GM04503 (cell line): ENCODE measurements at places on chromosomes 7 and 10.

DNA sequence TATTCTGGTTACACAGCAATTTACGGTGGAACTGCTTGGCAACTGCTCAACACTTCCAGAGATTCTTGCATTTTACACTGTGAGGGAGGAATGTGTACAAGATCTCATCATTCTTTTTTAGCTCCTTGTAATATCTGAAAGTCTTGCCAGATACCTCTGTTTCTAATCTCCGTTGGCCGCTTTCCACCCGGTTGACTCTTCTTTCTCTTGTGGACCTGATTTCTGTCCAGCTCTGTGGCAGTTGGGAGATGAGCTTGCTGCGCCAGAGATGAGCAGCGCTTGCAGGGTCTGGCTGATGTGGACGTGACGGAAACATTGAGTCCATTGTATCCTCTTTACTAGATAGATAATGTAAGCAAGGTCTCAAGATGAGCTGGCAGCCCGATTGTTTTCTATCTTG lies 27.6 kb downstream of the SPAG6 start:
- no peak for DNase-seq

DNA sequence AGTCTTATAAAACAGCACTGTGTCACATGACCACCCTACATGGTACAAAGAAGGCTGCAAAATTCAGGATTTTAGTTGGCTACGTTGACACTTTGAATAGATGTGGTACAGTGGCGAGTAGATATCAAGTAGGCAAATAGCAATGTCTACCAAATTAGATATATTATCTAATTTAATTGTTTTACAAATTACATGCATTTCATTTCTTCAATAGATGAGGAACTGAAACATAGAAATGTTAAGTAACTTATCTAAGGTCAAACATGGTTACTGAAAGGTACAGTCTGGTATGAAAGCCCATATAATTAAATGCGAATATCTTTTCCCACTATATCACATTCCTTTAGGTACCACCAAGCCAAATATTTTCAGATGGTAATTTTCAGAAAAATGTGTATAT lies 972.2 kb downstream of the NRG3 start:
- no peak for DNase-seq

DNA sequence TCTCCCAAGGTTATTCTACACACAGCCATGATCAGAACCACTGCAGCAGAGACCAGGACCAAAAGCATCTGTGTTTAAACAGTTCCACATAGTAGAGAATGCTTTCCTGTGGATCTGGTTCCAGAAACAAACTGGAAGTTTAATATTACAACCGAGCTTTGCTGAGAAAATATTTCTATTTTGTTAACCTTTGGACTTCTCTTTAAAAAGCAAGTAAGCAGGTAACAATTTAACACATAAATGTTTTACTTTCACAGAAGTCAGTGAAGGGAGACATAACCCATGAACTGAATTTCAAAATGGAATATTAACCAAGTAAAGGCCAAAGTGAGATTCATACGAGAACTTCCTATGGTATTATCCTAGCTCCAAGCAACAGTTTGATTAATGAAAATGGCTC lies 98.6 kb upstream of the PHYHIPL start:
- DNase-seq = no peak

DNA sequence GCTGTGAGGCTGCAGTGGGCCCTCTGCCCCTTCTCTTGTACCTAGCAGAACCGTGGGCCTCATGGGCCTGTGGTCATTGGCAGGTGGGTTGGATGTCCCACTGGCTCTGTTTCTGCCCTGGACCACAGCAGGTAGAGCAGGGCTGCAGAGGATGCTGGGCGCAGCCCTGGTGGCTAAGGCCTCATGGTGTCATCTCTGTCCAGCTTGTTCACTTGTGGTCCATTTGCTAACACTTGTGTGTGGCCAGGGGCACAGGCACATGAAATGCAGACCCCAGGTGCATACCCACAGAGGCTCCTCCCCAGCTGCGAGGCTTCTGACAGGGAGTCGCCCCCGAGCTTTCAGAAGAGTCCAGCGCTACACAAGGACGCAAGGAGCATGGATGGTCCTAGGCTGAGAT lies 22.4 kb upstream of the TBRG4 start:
- no peak for DNase-seq

DNA sequence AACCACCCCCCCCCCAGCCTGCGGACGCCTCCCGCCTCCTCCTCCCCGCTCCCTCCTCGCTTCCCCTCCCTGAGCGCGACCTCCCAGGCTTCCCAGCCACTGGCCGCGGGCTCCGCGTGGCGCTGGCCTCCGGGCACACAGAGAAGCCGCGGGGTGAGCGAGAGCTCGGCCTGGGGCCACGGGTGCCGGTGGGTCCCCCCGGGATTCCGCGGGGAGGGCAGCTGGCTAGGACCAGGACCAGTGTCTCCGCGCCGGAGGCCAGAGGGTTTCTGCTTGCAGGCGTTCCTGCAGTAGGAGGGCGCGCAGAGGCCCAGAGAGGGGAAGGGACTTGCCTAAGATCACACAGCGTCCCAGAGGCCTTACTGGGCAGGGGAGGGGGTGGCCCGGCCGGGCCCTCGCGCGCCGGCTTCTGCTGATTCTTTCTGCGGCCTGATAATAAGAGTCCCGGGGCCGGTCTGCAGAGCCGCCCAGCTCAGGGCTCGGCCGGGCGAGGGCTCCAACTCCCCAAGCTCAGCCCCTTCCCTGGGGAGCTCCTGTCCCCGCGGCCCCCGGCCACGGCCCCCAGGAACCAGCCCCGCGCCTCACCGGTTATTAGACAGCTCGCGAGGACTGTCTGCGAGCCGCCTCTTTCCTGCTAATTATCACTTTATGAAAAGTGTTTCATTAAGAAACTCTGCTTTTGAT lies 10.1 kb downstream of the UNCX start:
- no peak for DNase-seq

- peak; percentile 89 for DNase-seq
Measured at GRCh38 chr7:38169847-38170246, 8.2 kb upstream of the STARD3NL start.

GRCh38 chr7:70498232-70498992 lies 633.5 kb upstream of the GALNT17 start:
- DNase-seq = no peak

DNA sequence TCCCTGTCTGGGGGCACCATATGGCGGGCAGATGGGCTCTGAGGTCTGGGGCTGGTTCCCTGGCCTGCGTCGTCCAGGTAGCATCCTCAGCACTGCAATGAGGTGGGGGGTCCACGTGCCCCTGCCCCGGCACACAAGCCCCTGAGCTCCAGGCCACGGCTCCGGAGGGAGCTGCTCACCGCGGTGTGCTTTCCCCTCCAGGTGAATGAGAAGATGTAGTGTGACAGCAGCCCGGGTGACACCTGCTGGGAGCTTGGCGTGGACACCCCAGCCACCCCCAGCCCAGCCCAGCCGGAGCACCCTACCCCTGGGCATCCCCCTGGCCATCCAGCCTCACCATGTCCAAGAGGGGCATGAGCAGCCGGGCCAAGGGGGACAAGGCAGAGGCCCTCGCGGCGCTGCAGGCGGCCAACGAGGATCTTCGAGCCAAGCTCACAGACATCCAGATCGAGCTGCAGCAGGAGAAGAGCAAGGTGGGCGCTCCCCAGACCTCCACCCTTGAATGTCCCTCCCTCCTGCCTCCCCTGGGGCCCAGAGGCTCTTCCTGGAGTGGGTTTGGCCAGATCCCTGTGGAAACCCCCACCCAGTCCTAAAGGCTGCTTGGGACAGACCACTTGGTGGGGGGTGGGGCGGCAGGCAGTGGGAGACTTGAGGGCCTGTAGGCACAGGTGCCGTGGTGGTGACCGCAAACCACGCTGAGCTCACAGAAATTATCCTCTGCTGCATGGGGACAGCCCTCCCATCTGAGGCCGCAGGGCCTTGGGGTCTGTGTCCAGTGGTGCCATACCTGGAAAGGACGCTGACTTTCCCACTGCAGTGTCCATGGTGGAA lies 38.9 kb downstream of the JAKMIP3 start:
- DNase-seq = no peak

DNA sequence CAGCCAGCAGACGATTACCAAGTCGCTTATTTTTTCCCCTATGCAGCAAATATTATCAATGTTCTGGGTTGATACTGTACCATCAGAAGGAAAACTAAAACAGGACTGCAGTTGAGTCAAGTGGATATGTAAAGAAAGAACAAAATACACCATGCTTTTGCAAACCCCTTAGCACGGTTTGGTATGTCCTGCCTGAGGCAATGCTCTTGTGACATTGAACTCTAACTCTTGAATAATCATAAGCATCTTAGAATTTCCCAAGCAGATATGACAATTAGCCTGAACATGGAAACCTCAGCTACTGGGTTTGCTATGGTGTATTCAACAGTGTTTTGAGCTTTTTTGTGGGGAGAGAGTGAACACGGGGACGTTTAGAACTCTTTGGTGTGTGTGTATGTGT lies 107.4 kb downstream of the ETV1 start:
- DNase-seq = no peak

- peak; percentile 47 for DNase-seq
Measured at GRCh38 chr7:6175645-6176044, 96.8 kb downstream of the CYTH3 start.

GRCh38 chr10:91694170-91694794 lies 61.4 kb upstream of the PPP1R3C start:
- DNase-seq = no peak

- no peak for DNase-seq
Measured at GRCh38 chr7:135385209-135385608, 124.7 kb downstream of the CNOT4 start.

DNA sequence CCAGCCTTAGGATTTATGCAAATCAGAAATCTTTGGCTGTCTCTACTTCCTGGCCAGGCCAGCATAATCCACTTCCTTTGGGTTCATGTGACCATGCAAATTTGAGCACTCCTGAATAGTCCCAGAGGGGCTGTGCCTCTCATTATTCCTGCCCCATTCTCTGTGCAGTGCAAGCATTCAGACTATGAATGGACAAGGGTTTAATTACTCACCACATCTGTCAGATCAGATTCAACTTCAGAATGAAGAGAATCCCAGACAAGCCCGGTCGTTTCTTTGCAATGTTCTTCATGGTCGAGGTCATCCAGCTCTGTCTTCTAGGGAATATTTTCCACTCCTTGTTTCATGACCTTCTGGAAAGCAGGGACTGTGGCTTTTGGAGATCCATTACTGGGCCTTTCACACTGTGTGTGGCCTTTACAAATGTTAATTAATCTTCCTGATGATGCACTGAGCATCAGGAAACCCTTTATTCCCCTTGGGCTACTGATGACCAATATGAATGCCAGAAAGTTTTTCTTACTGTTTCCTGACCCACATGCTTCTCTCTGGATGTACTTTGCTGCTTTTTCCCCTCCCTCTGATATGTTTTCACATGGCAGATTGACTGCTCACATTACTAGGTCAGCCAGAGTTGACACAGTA lies 217.6 kb upstream of the TCF7L2 start:
- DNase-seq = no peak

DNA sequence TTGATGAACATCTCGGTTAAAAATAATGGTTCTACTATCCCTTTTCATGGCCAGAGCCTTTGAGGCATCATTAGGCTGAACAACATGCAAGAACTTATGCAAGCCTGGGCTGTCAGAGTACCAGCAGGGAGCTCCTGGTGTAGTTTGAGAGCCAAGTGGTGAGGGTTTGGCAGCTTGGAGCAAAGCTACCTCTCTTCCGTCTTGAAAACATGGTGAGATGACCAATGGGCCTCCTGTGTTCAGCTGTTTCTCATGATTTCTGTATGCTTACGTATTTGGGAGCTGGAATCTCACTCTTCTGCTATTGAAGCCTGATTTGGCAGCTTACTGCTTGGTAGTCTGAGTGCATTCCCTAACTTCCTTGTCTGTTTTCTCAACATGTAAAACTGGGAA lies 150.4 kb downstream of the CXCL12 start:
- DNase-seq = no peak

DNA sequence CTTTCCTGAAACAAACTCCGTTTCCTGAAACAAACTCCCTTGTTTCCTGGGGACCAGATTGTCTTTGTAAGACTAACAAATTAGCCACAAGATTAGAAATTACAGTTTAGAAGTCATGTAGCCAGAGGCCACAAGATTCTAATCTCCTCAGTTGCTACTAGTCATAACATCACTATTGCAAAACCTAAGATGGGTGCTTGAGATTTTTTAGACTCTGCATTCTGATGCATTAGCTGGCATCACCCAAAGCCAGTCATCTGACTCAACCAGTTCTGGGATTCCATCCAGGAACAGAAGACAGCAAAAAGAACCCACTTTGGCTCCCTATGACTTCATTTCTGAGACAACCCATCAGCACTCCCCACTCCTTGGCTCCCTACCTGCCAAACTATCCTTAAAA lies 367.9 kb upstream of the MBL2 start:
- no peak for DNase-seq

GRCh38 chr7:17181482-17181881 lies 117.0 kb upstream of the AHR start:
- DNase-seq = no peak

DNA sequence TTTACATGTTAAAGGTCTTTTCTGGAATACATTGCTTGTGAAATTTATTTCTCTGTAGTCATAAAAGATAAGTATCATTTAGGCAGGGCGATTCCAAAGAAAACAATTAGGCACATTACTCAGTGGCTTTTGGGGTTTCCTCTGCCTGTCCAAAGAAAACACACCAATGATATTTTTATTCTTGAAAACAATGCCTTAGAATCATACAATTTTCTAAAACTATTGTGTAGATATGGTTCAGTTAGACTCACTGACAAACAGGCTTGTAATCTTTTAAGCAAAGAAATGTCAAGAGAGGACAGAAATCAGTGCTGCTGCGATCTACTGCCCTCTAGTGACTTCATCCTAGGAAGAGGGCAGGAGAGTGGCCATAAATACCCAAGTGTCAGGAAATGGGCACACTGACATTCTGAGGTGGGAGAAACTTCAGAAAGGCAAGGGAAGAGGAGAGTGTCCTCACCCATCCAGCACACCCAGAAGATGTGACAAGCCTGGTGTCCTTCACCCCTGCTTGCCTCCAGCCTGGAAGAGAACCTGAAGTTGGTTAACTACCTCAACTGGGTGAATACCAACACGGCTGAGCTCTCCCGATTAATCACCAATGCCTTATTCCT lies 120.5 kb downstream of the GALNT11 start:
- DNase-seq = peak; percentile 22

DNA sequence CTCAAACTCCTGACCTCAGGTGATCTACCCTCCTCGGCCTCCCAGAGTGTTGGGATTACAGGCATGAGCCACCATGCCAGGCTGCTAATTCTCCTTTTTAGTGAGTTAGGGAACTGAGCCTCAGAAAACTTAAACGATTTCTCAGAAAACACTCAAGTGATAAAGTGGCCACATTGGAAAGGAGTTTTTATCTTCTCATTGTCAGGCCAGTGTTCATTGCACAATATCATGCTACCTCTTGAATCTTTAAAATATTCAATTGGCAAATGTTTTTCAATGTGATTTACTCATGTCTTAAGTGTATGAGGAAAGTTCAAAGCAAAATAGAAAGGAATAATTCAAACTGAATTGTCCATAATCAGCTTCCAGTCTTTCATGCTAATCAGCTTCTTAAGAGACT lies 80.7 kb downstream of the ITGB8 start:
- DNase-seq = no peak

GRCh38 chr10:75400163-75400770 lies 1.3 kb downstream of the ZNF503 start:
- DNase-seq = no peak

DNA sequence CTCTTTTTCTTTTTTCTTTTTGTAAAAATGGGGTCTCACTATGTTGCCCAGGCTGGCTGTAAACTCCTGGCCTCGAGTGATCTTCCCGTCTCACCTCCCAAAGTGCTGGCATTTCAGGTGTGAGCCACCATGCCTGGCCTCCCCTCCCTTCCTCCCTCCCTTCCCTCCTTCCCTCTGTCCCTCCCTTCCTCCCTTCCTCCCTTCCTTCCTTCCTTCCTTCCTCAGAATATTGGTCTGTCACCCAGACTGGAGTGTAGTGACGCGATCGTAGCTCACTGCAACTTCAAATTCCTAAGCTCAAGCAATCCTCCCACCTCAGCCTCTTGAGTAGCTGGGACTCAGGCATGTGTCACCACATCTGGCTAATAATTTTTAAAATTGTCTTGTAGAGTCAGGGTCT lies 8.4 kb downstream of the AGAP3 start:
- DNase-seq = no peak
